ENCODE measurements at places on chromosomes 3 and 15. TPM values are rescaled to one million over a fixed set of nuclear protein-coding genes. Genes with fewer than 3 reads are reported as not detected.

GRCh38 chr3:139764069-139764905 lies 86.5 kb upstream of the NMNAT3 start:
- DNase-seq: no peak

DNA sequence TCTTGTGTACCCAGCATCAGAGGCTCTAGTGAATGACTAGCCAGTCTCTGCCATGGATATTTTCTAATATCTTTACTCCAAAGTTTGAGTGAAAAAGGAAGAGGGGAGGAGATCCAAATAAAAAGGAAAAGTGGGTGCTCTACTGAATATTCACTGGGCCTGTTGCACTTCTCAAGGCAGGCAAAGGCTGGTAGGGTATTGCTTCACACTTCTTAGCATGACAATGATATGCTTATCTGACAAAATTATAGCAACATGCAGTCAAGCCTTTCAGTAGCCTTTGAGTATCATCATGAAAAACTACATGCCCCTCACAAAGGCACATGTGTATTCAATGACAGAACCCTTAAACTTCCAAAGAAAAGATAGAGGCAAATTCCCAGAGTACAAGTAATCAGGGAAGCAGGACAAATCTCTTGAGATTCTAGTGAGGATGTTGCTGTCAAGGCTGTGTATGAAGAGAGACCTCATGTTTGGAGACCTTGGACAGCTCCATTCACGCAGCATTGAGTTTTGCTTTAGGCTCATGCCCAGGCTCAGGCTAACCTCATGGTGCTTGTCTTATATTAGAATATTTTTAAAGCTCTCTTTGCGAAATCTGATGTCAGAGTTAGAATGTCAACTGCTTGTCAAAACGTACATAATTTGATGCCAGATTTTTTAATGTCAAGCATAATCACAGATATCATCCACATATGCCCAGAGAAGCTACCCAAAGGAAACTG lies 506.9 kb downstream of the OCA2 start:
- no peak for DNase-seq

DNA sequence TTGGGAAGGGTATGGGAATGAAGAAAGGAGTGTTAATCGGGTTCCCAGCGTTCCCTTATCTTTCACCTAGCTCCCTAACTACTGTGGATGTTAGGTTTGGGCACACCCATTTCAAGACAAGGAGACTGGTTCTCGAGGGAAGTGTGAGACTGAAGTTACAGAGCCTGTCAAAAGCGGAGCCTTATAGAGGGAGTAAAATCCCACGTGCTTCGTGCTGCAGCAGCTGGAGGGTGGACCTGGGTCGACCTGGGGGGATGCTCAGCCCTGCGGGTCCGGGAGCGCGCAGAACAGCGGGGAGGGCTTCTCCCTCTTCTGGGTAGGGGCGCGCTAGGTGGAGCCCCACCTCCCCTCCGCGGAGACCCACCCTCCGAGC lies 314 bp upstream of the TMED3 start:
- no peak for DNase-seq

DNA sequence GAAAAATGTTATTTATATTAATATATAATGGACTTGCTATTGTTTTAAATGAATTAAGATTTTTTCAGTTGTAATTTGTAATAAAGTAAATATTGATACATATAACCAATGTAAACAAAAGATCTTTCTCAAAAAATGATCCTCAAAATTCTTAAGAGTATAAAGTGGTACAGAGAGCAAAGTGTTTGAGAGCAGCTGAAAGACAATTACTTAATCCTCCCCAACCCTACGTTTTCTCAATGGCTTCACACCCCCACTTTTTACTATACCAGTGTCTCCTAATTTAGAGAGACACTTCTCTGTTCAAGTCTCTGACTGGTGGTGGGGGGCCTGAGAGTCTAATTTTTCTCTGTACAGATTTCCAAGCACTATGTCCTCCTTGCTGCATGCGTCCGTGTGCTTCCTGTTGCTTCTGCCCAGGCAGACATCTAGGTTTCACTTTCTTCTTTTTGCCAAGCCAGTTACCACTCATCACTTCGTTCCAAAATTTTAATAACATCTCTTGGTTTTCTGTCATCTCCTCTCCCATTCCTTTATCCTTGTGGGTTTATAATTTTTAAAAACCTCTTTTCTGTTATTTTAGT lies 276.3 kb upstream of the DNAJC19 start:
- DNase-seq: no peak

DNA sequence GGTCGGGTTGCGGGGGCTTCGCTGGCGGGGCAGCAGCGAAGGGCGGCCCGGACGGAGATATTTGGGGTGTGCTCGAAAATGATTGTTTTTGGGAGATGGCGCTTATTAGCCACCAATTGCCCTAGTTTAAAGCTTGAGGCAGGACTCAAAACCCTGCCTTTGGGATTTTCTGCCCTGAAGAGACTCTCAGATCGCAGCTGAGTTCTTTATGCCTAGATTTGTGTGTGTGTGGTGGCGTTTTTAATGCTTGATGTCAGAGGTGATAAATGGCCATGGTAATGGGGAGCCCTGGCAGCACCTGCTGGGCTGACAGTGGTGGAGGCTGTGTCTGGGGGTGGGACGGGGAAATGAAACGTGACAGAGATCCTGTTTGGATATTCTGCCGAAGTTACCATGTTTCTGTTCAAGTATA lies 604 bp downstream of the KCTD6 start:
- DNase-seq: peak; percentile 36

The PRTG gene
- total RNA-seq: 1.2 TPM
